ENCODE measurements at places on chromosomes 12 and 14.
A peak's percentile ranks its signal among the peaks of the same experiment; 100 is the strongest.

- no peak for DNase-seq
These were observed 17.1 kb upstream of the SLC6A12 start for GRCh38 chr12:230925-231671.

- DNase-seq: no peak
These were observed 188.4 kb downstream of the MSRB3 start for GRCh38 chr12:65466911-65467310.

GRCh38 chr12:108400481-108400880 lies 61.4 kb upstream of the CMKLR1 start:
- DNase-seq: no peak

DNA sequence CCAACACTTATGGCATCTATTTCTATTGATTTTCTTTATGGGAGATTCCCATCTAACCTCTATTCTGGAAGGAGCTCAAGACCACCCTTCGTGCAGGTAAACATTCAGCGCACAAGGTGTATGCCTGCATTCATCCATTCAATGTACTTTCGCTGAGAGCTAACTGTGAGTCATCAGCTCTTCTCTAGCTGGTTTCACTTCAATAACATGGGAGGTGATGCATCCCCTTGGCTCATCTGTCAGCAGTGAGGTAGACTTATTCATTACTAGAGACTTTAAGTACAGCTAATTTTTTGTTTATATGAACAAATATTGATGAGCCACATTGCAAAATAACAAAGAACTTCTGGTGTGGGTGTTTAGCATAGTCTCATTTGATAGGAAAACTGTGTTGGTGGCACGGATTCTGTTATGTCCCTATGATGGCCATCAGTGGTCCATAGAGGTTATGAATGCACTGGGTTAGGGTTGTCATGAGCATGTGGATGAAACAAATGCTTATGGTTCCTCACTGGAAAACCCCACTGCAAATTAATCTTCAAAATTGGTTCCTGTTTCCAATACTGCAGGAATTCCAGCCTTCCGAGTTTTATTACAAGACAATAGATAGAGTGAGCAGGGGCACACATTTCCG lies 1151.0 kb downstream of the BCL11B start:
- no peak for DNase-seq

- peak; percentile 21 for DNase-seq
These were observed 17.4 kb upstream of the GALNT16 start for GRCh38 chr14:69242311-69243224.

DNA sequence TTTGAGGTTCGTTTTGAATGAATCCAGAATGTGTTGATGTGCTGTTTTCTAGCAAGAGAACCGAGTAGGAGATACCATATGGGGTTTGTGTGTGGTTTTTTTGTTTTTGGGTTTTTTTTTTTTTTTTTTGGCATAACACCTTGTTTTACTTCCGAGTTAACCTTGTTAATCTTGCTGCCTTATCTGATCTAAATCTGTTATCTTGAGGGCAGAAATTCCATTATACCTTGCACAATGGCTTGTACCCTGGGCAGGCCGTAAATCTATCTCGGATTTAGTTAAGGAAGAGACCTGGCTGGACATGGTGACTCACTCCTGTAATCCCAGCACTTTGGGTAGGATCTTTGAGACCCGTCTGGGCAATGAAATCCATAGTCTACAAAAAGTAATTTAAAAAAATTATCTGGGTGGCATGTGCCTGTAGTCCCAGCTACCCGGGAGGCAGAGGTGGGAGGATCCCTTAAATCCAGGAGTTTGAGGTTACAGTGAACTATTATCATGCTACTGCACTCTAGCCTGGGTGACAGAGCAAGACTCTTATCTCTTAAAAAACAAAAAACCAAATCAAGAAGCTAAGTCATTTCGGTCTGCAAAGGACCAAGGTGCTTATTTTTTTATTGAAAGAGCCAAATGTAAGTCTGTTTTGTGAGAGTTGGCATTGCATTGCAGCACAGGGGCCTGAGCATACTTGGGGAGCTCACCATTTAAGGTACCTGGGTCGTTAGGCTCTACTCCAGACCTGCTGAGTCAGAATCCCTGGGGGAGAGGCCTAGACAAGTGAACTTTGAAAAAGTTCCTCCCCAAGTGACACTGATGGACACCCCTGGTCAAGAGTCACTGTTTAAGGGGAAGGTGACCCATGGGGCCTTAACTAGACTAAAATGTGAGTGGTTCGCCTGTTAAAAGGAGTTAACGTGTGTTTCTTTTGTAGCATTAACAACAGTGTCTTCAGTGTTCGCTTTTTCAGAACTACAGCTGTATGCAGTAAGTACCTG lies 6.7 kb downstream of the DLST start:
- DNase-seq: no peak

GRCh38 chr12:2836574-2836973 lies 1.7 kb upstream of the NRIP2 start:
- DNase-seq: no peak

- no peak for DNase-seq
These were observed 352.7 kb downstream of the TMTC2 start for GRCh38 chr12:83039413-83039812.

DNA sequence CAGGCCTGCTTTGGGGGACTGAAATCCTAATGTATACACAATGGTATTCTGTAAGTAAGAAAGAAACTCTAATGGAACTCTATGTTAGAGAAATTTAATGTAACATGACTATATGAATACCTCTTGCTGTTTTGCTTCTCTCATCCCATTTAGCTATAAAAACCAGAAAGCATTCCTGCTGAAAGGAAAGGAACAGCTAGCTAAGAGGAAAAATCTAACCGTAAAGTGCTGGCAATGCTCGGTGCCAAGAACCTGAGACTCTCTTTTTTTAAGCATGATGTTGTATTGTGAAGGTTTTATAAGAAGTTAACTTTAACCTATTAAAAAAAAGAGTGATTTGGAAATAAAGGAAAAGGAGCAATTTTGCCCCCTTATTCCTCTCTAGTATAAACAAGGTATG lies 75.6 kb upstream of the DACT1 start:
- no peak for DNase-seq

DNA sequence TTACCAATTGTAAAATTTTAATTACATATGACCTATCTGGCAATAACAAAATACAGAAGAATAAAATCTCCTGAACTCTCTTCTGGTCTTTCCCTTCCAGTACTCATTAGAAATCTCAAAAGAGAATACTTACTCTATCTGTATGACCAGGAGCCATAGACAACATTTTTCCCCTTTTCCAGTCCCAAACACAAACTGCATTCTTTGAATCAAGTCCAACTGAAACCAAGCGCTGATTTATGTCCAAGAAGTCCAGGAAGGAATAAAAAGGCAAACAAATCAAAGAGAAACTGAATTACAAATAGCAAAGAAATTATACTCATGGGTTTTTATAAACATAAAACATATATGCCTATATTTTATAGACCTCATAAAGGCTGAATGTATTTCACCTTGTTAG lies 46.7 kb downstream of the EML5 start:
- no peak for DNase-seq

- DNase-seq: no peak
These were observed 21.7 kb upstream of the LRTM2 start for GRCh38 chr12:1798641-1799020.

GRCh38 chr12:57146092-57146491 lies 1.3 kb downstream of the LRP1-AS start:
- DNase-seq: no peak

GRCh38 chr14:81523016-81523415 lies 10.6 kb downstream of the SEL1L start:
- no peak for DNase-seq

DNA sequence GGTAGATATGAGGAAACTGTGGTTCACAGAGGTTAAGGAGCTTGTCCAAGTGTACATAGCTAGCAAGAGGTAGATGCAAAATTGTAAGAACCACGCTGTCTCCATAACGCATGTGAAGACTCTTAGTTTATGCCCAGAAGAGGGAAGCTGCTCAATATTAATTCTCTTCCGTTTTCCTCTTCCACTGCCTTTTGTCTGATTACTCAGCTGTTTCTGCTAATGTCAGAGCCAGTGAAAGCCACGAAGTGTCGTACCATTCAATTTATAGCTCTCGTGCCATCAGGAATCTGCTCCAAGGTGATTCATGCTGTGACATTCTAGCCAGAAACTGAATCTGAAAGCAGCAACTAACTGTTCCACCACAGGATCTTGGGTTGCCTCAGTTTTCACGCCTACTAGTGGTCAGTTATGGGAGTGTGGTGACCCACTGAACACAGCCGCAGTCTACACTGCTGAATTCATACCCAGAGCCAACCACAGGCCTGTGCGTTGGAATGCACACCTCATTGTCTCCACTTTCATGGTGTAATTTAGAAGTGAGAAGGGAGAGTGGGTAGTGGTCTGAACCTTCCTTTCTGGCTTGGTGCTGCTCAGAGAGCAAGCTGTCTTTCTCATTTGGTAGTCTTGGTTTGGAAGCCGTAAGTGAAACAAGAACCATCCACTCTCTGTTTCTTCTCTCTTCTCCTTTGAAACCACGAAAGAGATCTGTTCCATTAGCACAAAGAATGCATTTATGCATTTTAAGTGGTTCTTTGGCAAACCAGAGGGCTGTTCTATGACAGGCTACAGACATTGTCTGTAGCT lies 74.2 kb upstream of the NAP1L1 start:
- peak; percentile 17 for DNase-seq

GRCh38 chr12:59164991-59165718 lies 244.9 kb upstream of the LRIG3 start:
- no peak for DNase-seq

GRCh38 chr12:107058190-107058589 lies 35.2 kb downstream of the CRY1 start:
- no peak for DNase-seq

- no peak for DNase-seq
These were observed 48.3 kb downstream of the TMCC3 start for GRCh38 chr12:94602024-94602423.

GRCh38 chr12:56081393-56082347 lies 1.7 kb downstream of the ERBB3 start:
- no peak for DNase-seq

- no peak for DNase-seq
These were observed 53.4 kb downstream of the SERPINA3 start for GRCh38 chr14:94665544-94665943.

GRCh38 chr12:73867147-73867546 lies 670.5 kb upstream of the ATXN7L3B start:
- no peak for DNase-seq

DNA sequence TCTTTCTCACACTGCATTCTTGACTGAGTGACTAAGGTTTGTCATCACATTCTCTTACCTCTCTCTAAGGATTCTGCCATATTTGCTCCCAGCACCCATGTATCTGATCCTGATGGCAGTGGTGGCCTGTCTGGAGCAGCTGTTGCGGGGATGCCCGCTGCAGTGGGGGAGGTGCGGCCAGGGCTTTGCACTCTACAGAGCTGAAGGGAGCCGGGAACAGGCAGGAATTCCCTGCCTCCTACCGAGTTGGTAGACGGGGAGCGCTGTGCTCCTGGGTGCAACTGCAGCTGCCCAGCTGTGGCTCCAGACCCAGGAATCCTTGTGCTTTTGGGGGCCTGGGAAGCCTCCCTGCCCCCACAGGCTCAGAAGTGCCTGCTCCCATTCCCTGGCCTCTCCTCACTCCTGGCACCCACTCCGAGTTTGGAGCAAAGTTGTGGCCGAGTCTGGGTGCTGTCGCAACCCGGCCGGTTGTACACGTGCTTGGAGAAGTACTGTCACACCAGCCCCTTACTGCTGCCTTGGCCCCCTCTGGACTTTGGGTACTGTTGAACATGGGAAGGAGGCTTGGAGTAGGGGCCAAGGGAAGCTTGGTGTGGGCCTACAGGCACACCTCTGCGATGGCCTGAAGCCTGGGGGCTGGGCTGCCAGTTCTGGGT lies 106.9 kb upstream of the OR4E1 start:
- no peak for DNase-seq

- no peak for DNase-seq
These were observed 229.2 kb downstream of the ALX1 start for GRCh38 chr12:85509081-85509856.

DNA sequence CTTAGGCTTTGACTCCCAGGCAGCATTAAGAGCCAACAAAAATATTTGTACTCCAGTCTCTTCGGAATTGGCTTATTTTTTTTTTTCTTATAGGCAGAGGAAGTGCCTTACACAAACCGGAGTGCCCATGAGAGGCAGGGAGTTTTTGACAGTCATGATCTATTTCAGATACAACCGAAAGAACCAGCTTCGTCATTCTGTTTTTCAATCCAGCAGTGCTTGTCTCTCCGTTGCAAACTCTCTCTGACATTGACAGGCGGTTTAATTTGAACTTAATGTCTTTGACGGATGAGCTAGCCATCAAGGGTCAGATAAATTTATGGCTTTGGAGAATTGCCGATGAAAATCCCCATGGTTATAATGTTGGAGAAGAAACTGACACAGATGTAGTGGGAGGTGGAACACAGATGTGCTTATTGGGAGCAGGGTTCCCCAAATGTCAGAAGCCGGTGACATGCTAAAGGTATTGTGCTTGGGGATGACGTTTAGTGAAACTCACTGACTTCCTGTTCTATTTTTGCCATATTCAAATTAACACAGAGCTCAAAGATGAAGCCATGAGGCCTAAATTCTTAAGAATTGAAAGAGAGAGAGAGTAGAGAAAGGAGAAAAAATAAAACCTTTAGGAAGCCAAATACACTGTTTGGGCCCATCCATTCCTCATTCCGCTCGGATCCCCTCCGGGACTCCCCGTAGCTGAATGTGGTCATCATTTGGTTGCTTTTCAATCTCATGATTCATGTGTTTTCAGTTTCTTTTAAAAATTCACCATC lies 59.7 kb downstream of the PLXNC1 start:
- no peak for DNase-seq

DNA sequence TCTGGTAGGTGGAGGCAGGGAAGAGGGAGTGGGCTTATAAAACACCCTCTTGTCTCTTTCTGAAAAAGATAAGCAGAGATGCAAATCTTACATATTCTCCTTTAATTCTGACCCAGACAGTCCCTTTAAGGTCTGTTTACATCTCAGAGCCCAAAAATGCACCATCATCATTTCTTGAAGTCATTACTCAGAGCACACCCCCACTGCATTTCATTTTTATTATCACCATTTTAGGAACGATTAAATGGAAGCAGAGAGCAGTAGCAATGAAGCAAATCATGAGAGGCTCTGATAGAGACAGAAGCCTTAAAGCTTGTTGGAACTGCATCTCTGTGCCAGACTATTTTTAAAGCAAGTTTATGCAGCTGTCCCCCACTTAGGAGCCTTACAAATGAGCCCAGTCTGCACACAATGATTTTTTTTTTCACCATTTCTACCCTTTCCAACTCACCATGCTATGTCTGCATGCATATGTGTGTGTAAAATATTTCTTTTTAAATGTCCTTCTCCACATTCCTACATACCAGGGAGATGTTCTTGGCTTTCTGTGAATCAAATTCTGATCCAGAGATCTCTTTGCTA lies 311.0 kb downstream of the GRIN2B start:
- DNase-seq: no peak

- DNase-seq: no peak
These were observed 50.9 kb upstream of the DIP2B start for GRCh38 chr12:50453872-50454271.
